ENCODE measurements at places on chromosomes 5 and 9.

GRCh38 chr5:52947208-52947607 lies 41.9 kb upstream of the ITGA2 start:
- no peak for DNase-seq

DNA sequence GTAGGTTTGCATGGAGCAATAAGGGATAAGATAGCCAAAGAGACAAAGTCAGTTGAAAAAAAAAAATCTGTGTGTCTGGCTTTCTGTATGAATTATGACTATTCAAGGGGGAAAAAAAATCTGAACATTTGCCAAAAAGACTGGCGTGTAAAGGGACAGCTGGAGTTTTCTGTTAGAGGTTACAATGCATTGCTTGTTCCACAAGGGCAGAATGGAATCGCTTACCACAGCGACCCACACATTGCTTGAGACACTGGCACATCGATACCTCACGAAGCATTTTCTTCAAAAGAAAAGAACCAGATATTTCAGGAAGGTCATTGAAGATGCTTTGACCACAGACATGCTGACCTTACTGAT lies 327.8 kb downstream of the TMEM167A start:
- no peak for DNase-seq

- no peak for DNase-seq
These were observed 98.7 kb downstream of the NMUR2 start for GRCh38 chr5:152306386-152306785.

GRCh38 chr5:96601715-96602244 lies 60.4 kb upstream of the CAST start:
- DNase-seq, result peak; percentile 45

- no peak for DNase-seq
These were observed 55.1 kb downstream of the MEGF9 start for GRCh38 chr9:120659209-120659608.

DNA sequence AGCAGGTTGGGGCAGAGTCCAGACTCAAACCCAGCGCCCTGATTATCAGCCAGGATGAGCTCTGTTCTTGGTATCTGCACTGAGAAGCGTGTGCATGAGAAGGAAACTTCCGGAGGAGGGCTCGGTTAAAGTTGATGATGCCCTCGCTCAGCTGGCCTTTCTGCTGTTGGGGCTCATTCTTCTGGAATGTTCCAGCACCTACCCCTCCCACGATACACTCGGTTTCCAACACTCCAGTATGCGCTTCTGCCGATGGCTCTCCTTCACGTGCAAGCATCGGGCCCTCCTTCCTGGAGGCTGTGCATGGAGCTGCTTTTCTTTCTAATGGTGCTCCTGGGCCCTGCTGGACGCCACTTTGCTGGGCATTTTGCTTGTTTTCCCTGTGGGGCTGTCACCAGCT lies 134.0 kb downstream of the RXRA start:
- DNase-seq, result no peak

DNA sequence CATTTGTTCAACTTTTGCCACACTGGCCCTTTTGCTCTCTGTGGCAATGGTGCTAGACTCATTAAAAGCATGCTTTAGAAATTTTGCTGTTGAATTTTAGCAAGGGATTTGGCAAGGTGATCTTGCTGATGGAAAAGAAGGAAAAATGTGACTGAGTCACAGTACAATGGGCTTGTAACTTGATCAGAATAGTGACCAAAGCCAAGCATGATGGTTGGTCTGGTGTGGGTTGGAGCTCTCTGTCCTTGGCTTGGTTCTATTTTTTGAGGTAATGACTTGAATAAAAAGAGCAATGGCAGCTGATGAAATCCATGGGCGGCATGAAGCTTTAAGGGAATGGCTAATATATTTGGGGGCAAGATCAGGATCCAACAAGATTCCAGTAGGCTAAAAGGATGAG lies 114.4 kb upstream of the ZNF366 start:
- no peak for DNase-seq

DNA sequence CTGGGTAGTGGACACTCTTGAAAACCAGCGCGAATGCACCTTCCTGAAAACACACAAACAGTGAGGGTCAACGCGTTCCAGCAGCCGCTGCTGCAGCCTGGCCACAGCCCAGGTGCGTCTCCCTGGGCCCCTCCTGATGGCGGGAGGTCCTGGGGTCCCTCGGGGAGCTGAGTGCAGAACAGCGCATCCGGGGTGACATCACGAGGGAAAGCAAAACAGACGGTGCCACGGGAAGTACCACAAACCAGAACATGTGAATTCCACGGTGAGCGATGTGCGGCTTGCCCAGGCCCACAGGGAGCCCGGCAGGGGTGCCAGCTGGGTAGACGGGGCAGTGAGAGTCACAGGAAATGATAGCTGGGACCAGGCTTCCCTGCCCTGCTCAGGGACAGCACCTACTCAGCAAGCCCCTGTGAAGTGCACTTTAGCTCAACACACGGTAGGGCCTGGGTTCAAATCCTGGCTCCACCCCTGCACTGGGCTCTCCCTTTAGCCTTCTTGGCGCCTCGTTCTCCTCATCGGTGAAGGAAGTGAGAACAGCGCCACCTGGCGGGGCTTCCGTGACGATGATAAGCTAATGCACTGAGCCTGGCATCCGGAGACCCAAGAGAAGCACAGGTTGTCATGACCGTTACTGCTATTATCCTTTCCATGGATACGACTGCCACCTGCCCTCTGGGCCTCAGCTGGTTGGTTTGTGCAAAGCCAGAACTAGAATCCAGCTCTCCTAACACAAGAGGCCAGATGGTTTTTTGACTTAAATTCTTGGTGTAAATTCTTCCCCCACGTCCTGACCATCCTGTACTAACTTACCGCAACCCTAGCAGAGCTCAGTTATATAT lies 24.6 kb downstream of the GFPT2 start:
- peak; percentile 63 for DNase-seq

DNA sequence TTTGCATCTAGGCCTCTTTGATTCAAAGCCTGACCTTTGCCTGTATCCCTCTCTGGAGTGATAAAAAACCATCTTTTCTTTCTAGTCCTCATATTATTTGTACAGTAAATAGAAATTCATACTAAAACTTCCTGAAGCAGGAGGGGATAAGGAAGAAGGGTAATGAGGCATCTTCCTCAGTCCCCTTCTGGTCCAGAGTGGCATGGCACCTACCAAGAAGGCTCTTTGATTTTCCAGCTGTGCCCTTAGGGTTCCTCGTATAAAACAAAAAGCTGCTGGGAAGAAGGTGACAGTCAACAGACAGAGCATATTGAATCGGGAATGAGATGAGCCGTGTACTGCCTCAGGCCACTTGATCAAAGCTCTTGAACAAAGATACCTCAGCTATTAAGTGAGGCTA lies 71.9 kb upstream of the SPDL1 start:
- no peak for DNase-seq

- no peak for DNase-seq
These were observed 41.3 kb downstream of the NACC2 start for GRCh38 chr9:136053757-136054142.

Measured in naive B cell (primary cell).